GM20000 (cell line): ENCODE measurements at places on chromosomes 2 and 18.

DNA sequence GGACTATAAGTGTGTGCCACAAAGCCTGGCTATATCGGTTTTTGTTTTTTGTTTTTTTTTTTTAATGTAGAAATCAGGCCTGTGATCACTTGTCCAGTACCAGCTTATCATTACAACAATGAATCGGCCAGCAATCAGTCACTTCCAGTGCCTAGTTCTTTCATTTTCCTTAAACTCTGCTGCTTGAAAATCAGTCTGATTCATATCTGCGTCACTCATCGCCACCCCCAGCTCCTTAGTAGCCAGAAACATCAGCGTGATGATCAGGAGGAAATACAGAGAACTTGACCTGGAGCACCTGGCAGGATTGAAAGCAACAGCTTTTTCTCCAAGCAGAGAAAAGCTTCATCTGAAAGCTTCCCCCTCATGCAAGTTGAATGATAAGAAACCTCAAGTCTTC lies 75.4 kb downstream of the SPTBN1 start:
- DNase-seq = no peak

DNA sequence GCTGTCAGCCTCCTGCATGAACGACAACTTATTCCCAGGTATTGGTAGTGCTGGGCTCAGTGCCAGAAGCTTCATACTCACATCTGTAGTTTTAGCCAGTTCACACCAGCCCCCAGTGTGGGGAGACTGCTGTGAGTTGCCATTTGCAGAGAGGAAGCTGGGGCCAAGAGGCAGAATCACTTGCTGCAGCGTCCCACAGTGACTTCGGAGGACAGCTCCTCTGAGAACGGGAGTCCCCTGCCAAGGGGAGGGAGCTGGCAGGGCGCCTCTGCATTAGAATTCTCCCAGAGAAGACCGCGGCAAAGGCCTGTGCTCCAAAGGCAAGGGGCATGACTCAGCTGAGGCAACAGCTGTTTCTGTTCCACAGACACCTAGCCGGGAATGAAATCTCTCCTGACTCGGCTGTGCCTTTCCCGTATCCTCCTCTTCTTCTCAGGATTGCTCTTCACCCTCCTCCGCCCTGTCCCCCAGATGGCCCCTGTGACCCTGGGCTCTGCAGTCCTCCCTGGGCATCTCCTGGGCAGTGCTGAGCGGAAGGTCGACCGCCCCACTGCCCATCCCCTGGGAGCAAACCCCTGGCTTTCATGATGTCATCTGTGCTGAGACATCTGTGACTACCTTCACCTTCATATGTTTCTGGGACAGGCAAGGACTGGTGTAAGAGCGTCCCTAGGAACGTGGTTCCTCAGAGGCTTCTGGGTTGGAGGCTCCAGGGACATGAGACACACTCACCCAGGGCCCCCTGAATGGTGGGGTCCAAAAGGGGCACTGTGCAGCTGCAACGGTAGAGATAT lies 18.0 kb downstream of the MAL start:
- DNase-seq = no peak

DNA sequence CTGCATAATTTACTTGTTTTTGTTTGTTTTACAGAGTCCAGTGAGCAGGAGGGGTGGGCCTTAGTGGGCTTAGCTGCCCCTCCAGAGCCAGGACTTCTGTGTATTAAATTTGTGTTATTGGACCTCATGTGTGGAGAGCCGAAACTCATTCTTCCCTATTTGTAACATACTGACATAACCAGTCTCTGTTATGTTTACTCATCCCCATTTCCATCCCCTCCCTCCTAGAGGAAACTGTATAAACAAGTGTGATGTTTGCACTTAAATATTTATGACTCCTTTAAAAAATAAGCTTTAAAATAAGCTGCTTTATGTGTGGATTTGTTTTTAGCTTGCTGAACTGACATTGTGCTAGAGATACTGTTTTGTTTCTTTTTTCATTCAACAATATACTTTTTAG lies 13.8 kb downstream of the ZNF512 start:
- no peak for DNase-seq

- DNase-seq = no peak
These were observed 142.5 kb downstream of the FMNL2 start for GRCh38 chr2:152477347-152478092.

DNA sequence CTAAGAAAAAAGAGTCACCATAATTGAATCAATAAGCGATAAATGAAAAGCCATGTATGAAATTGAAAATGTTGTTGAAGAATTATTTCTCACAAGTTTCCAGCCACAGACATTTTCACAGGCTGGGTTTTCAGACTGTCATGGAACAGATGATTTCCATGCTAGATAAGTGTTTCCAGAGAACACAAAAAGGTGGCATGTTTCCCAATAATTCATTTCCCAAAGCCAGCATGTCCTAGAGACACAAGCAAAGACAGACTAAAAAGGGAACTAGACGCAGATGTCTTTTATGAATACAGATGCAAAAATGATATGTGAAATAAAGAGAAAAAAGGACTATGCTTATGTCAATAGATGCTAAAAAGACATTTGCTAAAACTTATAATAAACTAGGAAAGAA lies 255.1 kb downstream of the EIPR1 start:
- DNase-seq = no peak

DNA sequence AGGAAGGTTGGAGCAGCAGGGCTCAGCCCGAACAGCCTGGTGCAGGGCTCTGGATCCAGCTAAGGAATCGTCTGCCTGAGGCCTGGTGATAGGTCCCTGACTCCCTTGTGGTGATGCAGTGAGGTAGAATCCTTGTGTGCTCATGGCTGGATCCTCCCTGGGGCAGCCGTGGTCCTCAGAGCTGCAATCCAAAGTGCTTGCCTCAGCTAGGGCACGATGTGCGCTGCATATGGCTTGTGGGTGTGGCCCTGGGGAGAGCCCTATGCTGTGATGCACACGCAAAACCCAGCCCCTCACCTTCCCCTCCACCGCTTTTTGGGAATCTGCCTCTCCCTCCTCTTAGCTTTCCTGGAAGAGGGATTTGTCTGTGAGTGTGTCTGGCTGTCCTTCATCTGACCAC lies 142.2 kb downstream of the DYSF start:
- no peak for DNase-seq

- no peak for DNase-seq
These were observed 507.1 kb upstream of the ID2 start for GRCh38 chr2:8174641-8175257.

GRCh38 chr2:149175956-149176355 lies 137.5 kb downstream of the LYPD6B start:
- DNase-seq = no peak

- DNase-seq = no peak
These were observed 251.1 kb upstream of the PIK3C3 start for GRCh38 chr18:41703744-41704530.

- DNase-seq = no peak
These were observed 21.2 kb downstream of the ATIC start for GRCh38 chr2:215332872-215333595.

DNA sequence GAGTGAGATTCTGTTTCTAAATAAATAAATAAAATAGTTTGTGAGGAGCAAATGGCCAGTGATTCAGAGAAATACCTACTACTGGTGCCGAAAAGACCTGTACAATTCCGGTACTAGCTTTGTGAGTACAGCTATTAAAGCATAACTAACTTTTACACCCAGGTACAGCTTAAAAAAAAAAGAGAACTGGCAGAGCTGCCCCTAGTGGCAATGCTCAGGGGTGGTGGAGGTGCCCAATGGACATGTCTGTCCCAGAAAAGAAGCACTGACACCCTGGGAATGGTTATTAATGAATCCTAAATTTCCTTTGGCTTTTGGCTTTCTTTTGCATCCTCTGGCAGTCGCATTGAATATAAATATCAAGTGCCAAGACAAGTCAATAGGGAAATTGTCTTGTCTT lies 87.0 kb downstream of the LIPG start:
- DNase-seq = no peak
